Endothelial cell of coronary artery (primary cell): ENCODE measurements at places on chromosomes 13 and 19. TPM values are rescaled to one million over a fixed set of nuclear protein-coding genes. Genes with fewer than 3 reads are reported as not detected.

Gene RSPH6A
- total RNA-seq = under 0.01 and 0.09 TPM in 2 replicates

Gene PODNL1
- total RNA-seq = 0.09 TPM in 2 replicates

Gene CCDC9
- total RNA-seq = 5.0 and 5.6 TPM in 2 replicates

Gene FCHO1
- total RNA-seq = 0.38 and 0.63 TPM in 2 replicates

Gene ZNF577
- 2.7 and 6.6 TPM in 2 replicates for total RNA-seq

Gene CGB3
- not detected in 2 replicates for total RNA-seq

Gene IQCN
- under 0.01 and 0.09 TPM in 2 replicates for total RNA-seq

Gene S1PR2
- 0.72 and 2.0 TPM in 2 replicates for total RNA-seq

Gene ZNF180
- total RNA-seq = 7.3 and 7.9 TPM in 2 replicates

Gene MAMSTR
- total RNA-seq = 0.09 and 0.38 TPM in 2 replicates

Gene ZNF616
- 6.8 and 8.6 TPM in 2 replicates for total RNA-seq

Gene ZNF20
- total RNA-seq = 2.4 and 3.5 TPM in 2 replicates

Gene CCL25
- total RNA-seq = not detected in 2 replicates
